ENCODE measurements at places on chromosomes 13 and 19.

- DNase-seq = no peak
Observed at GRCh38 chr13:107202371-107203023, 634.6 kb upstream of the ARGLU1 start.

- no peak for DNase-seq
Observed at GRCh38 chr19:13691569-13692435, 72.5 kb upstream of the MRI1 start.

- peak; percentile 28 for DNase-seq
Observed at GRCh38 chr13:113506025-113506685, 15.6 kb upstream of the DCUN1D2 start.

DNA sequence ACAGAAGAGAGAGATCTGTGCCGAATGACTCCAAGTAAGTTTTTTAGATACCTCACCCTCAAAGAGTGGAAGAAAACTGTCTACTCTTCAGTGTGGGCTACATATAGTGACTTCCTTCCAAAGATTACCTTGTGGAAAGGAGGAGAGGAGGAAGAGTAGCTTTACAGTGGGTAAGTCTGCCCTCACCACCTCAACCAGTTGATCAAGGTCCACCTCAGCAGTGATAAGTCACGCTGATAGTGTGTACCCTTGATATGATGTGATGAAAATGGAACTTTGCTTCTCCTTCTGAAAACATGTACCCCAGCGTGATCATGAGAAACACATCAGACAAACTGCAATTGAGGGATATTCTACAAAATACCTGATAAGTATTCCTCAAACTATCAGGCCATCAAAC lies 20.6 kb downstream of the KLF5 start:
- DNase-seq = no peak

- DNase-seq = no peak
Observed at GRCh38 chr13:34944751-34945150, 2.7 kb downstream of the NBEA start.

DNA sequence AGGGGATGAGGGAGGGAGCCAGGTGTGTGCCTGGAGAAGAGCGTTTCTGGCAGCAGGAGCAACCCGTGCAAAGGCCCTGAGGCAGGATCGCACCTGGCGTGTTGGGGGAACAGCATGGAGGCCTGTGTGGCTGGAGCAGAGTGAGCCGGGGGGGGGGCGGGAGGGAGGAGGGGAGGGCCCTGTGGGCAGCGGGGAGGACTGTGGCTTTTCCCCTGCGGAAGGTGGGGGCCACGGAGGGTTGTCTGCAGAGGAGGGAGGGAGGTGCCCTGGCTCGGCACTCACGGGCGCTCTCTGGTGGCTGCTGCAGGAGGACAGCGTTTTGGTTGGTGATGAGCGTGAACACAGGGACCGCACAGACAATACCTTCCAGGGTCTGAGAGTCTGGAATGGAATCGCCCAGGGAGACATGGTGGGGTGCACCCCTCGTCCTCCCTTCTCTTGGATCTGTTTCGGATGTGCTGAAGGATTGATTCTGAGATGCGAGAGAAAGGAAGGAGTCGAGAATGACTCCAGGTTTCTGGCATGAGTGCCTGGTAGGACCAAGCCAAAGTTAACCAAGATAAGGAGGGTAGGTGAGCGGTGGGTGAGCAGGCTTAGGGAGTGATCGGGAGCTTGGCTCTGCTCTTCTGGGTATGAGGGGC lies 6.5 kb downstream of the RAB11B start:
- peak; percentile 80 for DNase-seq

DNA sequence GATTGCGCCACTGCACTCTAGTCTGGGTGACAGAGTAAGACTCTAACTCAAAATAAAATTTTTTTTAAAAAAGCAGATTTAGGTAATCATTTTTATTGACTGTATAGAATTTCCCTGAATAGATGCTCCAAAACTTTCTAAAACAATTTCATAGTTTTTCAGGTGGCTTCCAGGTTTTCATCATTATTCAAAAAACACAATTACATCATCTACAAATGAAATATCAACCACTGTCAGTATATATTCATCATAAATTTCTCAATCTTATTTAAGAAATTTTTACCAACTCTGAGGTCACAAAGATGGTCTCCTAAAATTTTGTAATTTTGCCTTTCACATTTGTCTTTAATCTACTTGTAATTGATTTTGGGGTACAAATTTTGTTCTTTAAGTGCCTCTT lies 48.1 kb downstream of the ZC3H13 start:
- DNase-seq = no peak
